ENCODE measurements at places on chromosomes 16 and 17.
A peak's percentile ranks its signal among the peaks of the same experiment; 100 is the strongest.

GRCh38 chr17:35932586-35932985, 2.0 kb upstream of the RDM1 start:
- no peak for DNase-seq

DNA sequence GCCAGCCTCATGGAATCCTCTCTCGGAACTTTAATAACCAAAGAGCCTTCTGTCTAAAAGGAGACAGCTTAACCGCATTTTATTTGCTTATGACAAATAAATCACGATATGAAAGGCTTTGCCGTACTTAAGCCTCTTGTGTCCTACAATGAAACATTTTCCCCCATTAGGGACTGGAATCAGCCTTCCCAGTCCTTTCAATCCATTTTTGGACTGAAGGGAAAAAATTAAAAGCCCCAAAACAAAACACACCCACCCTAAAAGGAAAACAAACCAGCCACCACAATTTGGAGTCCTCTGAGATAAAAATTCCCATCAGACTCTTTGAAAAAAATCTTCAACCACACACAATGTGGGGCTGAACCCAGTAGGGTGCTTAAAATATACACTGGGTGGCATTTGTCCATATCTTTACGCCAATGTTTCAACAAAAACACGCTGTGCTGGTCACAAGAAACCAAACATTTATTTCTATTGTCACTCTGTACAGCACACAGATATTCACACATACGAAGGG, 3.0 kb downstream of the HOXB4 start:
- DNase-seq, result no peak

DNA sequence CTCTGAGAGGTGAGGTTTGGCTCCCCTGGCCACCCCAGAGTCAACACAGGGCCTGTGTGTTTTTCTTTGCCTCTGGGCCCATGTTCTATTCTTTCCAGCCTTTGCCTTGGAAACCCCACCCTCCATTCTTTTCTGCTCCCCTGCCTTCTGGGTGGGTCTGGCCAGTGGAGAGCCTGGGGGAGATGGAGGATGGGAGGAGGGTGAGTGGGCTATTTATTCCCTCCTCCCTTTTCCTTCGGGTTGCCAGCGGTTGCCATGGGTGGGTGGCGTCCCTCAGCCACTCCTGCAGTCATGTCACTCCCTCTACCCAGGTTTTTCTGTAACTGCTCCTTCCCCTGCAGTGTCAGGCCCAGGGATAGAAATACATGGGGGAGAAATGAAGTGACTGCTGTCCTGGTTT, 15.5 kb downstream of the CMIP start:
- no peak for DNase-seq

- DNase-seq, result no peak
Observed at GRCh38 chr16:2083876-2084780, 36.3 kb downstream of the TSC2 start.

- no peak for DNase-seq
Observed at GRCh38 chr16:700684-701584, 4.7 kb downstream of the FBXL16 start.

DNA sequence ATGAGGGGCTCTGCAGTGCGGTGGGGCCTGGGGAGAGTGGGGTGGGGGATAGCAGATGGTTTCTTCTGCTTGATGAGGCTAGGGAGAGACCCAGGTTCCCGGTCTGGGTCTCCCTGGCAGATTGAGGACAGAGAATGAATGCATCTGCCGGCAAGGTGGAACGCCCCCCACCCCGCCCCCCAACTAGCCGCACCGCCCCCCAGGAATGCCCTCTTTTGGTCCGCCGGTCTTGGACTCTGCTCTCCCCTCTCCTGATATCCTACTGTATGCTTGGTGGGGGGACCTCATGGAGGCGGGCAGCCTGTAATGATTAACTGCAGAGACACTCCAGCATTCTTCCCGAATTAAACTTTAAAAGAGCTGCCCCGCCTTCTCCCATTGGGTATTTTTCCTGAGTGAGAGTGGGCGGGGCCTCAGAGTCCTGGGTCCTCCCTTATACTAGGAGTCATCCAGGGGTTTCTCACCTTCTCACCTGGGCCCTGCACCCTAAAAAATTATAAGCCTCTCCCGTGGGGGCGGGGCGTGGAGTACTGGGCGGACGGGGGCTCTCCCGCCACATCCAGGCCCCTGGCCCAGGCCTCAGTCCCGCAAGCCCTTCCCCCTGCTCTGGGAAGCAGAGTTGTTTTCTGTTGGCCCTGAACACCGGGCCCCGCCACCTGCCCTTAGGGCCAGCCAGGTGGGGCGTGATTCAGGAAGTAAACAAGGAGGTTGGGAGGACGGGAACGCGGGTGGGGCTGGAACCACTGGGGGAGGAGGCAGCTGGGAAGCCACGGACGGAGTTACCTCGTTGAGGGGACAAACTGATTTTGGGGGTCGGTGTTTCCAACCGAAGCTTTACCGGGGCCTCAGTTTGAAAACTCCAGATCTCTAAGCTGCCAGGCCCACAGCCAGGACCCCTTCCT, 1.5 kb downstream of the GRB7 start:
- no peak for DNase-seq

DNA sequence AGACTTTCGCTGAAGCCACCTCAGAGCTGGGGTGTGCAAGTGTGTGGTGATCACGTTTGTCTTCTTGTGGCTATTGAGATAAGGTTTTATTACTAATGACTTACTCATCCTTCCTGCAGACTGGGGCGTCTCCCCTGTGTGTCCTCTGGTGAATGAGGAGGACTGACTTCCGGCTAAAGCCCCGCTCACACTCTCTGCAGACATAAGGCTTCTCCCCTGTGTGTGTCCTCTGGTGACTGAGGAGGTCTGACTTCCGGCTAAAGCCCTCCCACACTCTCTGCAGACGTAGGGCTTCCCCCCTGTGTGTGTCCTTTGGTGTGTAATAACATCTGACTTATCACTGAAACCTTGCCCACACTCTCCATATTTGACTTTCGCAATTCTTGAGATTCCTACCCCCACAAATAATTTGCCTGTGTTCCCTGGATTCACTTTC, 19.4 kb downstream of the PRDM7 start:
- DNase-seq, result no peak

DNA sequence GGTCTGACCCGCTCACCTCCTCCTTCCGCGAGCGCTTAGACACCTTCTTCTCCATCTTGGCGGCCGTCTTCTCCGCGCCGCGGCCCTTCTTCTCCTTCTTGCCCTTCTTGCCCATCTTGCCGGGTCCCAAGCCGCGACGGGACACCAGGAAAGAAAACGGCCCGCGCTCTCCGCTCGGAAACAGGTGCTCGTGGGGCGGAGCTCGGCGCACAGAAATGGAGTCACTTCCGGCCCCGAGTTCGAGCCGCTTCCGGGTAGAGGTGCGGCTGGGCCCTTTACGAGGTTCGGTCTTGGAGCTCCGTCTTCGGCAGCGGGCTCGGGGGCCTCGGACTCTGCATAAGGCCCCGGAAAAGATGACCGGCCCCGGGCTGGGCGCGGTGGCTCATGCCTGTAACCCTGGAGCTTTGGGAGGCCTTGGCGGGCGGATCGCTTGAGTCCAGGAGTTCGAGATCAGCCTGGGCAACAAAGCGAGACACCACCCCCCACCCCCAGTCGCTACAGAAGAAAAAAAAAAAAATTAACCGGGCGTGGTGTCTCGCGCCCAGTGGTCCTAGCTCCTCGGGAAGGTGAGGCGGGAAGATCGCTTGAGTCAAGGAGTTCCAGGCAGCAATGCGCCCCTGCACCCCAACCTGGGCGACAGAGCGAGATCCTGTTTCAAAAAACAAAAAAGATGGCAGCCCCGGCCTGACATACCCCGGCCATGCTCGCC, at the start of gene KLHDC4:
Gene KLHDC4, minus strand, starts transcription at position 211 of the 709 bp plus-strand sequence. Its CDS starts 96 bp downstream, at position 115.
- DNase-seq, result peak; percentile 95

DNA sequence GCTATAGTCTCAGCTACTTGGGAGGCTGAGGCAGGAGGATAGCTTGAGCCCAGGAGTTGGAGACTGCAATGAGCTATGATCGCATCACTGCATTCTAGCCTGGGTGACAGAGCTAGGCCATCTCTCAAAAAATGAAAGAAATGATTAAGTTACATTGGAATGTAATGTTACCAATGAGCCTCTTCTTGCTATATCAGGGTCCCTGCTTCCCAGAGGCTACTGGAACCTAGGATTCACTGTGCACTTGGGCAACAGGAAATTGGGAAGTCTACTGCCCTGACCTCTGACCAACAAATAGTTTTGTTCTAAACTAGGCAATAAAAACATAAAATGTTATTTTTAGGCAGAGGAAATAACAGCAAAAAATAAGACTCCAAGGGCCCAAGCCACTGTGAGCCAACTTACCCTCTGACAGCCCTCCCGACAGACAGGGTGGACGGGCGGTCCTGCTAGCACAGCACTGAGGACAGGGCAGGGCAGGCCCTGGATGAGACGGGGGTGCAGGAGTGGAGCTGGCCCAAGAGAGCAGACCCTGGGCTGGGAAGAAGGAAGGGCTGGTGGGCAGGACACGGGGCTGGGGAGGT, 27.5 kb downstream of the NSMCE1 start:
- no peak for DNase-seq

- DNase-seq, result no peak
Observed at GRCh38 chr16:75044800-75045361, 46.1 kb downstream of the ZNRF1 start.

GRCh38 chr16:4371357-4372000, at the start of gene VASN:
VASN (plus strand) TSS chr16:4371848; CDS start chr16:4380878, 9,030 bp downstream.
- DNase-seq, result peak; percentile 96

GRCh38 chr17:63082273-63082861, 116.3 kb downstream of the TANC2 start:
- DNase-seq, result no peak

DNA sequence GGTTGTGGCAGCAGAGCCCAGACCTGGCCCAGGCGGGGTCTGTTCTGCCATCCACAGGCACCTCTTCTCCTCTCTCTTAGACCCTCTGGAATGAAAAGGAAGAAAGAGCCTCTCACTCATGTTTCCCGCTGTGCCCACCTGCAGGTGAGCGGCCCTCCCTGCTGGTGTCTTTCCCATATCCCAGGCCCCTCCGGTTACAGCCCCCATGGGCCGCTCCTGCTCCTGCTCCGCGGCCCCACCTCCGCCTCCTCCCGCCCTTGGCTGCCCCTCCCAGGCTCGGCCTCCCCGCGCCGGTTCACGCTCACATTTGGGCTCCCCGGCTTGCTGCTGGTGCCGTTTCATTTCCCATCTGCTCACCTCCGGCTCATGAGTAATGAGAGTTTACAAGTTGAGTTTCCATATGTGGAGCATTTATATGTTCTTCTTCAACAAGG, 98.7 kb upstream of the SDK2 start:
- no peak for DNase-seq

DNA sequence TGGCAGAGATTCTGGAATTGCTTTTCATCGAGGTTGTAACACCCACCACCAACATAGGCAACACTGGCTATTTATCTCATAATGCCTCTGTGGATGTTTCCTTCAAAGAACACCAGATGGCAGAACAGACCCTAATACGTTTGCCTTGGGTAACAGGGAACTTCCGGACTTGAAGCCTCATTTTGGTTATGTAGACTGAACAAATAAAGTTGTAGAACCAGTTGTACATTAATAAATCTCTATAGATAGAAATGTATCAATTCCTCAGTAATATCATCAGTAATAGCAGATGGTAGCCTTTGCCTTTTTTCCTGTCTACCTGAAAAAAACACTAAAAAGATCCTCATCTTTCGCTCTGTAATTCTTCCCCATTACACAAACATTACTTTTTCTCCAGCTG, 25.9 kb upstream of the APOH start:
- no peak for DNase-seq

DNA sequence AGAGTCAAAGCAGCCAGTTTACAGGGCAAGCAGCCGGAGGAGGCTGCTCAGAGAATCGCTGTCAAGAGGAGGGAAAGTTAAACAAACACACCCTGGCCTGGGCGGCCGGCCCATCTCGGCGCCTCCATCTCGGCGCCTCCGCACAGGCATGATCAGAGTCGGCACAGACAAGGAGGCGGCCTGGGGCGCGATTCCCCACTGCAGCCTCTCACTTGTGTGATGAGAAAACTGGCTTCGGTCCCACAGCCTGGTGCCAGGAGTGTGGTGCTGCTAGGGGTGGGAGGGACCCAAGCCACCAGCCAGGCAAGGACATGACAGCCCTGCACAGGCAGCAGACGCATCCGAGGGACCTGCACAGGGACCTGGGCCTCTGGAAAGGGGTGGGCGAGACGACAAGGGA, 17.7 kb downstream of the SLC38A10 start:
- DNase-seq, result no peak

DNA sequence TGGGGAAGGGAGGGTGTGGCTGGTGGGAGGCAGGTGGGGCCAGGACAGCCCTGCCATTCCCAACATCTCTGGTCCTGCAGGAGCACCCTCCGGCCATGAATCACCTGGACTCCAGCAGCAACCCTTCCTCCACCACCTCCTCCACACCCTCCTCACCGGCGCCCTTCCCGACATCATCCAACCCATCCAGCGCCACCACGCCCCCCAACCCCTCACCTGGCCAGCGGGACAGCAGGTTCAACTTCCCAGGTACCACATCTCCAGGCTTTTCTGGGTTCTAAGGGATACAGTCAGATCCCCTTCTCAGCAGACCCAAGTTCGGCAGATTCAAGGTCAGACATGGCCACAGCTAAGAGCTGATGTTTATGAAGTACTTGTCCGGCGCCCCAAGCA, 33.8 kb upstream of the LGALS9 start:
- no peak for DNase-seq

DNA sequence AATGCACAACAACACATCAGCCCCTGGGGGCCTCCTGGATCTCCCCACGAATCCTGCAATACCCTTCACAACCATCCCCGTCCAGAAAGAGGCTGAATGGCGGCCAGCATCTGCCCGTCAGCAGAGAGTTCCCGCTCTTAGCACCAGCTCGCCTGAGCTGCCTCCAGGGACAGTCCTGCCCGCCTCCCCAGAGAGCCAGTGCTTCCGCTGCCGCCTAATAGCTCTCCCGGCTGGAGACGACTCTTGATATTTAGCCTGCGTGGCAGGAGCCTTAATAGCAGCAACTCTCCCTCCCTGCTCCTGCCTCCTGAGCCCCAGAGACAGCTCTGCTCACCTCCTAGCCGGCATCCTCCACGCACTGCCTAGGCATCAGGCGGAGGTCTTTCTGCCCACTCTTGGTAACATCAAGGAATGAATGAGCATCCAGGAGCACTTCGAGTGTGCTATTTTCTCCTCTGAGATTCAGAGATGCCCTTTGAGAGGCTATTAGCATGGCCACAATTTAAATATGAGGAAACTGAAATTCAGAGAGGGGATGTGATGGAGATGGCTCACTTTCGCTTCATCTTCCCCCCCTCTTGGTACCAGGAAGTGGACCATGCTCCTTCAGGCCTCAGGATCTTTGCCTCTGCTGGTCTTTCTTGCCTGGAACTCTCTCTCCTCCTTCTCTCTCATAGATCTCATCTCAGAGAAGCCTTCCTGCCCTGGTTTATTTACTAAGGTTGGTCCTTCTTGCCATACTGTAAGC, 67.9 kb downstream of the RAI1 start:
- no peak for DNase-seq

DNA sequence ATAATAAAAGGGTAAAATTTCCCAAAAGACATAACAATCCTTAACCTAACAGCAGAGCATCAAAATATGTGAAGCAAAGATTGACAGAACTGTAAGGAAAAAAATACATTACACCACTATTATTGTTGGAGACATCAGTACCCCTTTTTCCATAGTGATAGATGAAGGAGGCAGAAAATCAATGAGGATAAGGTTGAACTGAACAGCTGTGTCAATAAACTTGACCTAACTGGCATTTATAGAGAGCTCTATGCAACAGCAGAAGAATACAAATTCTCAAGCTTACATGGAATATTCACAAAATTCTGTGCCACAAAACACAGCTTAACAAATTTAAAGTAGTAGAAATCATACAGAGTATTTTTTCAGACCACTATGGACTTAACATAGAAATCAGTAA, 195.0 kb upstream of the ELAC2 start:
- DNase-seq, result no peak

Data from GM12892 (cell line).